Stimulated activated naive CD8-positive, alpha-beta T cell treated with anti-CD3 and anti-CD28 coated beads, Interleukin-15, Interleukin-2, amounts not matched to agents 100 U/mL and 50 U/mL, for 24 hours (primary cell): ENCODE measurements at places on chromosomes 2 and 18.
A peak's percentile ranks its signal among the peaks of the same experiment; 100 is the strongest.

DNA sequence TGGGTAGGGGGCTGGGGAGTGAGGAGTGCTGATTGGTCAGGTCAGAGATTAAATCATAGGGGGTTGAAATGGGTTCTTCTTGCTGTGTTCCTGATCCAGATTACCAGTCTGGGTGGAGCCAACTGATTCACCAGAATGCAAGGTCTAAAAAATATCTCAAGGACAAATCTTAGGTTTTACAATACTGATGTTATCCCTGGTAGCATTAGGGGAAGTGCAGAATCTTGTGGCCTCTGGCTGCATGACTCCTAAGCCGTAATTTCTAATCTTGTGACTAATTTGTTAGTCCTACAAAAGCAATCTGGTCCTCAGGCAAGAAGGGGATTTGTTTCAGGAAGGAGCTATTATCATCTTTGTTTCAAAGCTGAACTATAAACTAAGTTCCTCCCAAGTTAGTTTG, 289.2 kb upstream of the KYNU start:
- DNase-seq: no peak

DNA sequence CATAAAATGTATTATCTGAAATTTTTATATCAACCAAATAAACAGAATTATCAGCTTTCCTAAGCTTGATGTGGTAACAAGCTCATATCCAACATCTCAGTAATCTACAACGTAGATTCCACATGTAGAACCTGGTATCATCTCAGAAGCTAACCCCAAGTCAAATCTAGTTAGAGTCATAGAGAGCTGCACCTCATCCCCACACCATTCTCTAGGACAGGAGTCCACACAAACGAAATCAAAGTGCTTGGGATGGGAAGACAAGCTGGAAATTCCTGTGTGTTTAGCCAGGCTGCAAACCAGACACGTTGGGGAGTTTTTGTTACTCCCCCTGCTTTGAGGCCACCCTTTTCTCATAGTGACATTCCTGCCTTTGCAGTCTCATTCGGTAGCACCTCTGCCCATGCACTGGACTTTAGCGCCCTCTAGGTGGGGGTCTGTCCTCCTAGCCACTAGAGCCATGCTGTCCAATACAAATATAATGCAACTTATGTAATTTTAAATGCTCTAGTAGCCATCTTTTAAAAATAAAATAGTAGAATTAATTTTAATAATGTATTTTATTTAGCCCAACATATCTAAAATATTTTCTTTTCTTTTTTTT, 28.1 kb upstream of the SATB2 start:
- peak; percentile 61 for DNase-seq

DNA sequence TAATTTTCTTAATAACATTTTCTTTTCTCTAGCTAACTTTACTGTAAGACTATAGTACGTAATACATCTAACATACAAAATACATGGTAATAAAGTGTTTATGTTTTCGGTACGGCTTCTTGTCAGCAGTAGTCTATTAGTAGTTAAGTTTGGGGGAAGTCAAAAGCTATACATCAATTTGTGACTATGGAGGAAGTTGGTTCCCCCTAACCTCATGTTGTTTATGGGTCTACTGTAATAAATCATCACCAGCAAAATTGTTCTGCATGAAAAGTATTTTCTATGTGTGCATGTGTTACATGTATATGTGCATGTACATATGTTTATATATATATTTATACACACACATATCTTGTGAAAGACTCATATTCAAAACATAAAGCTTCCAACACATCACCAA, 303.0 kb downstream of the TRIB2 start:
- DNase-seq: no peak

- DNase-seq: peak; percentile 23
These were observed 90.6 kb downstream of the FEZ2 start for GRCh38 chr2:36507408-36507812.

DNA sequence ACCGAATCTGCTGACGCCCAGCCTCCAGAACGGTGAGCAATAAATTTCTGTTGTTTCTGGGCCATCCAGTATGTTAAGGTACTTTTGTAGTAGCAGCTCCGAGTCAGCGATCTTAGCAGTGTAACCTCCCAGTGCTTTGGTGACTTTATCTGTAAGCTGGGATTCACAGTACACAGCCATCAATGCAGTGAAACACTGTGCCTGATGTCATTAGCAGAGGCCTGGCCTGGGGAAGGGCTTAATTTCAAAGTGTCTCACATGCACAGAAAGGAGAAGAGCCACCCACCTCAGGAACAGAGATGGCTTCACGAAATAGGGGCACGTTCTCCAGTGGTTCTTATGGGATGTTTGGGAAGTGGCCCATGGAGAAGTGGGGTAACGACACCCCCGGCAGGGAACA, 281.2 kb downstream of the PHLPP1 start:
- no peak for DNase-seq

DNA sequence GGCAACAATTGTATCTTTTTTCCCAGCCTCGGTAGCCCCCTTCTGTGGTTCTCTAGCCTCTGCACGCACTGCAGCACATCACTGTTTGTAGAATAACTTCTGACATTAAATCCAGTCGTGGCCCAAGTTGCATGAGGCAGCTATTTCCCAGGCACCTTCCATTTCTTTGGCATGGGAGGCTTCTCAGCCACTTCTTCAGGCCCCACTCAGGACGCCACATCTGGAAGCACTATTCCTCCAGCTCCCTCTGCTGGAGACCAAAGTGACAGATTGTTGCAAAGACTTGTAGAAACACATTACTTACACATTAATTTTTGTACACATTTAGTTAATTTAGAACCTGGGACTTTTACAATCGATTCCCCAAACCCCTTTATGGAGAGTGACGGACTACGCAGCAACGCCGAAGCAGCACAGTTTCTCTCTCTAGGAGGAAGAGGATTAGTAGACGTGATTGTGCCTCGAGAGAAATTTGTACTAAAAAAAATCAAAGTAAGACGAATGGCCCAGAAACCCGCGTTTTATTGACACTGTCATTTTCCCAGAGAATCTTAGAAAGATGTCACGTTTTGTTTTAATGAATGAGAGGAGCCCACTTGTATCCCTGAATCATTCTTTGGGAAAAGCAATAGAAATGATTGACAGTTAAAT, 57.8 kb upstream of the RGPD5 start:
- peak; percentile 10 for DNase-seq

- DNase-seq: no peak
These were observed 100.2 kb upstream of the CSRNP3 start for GRCh38 chr2:165369131-165369897.

GRCh38 chr2:1600191-1601066, 143.9 kb downstream of the PXDN start:
- DNase-seq: no peak

GRCh38 chr18:24499814-24500213, 39.4 kb downstream of the HRH4 start:
- no peak for DNase-seq

DNA sequence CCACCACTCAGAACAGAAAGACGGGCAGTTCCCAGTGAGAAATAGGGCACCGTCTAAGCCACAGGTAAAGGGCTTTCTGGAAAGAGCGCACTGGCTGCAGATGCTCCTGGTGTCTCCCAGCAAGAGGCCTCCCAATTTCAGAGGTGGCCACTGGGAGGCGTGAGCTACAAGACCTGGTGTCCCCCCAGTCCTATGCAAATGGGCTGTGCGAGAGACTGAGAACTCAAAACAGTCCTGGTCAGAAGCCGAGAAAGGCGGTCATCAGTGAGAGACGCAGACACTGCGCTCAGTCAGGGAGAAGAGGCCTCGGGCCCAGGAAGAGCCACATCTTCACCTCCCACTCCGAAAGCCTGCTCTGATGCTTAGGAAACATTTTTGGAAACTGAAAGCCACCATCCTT, 179.5 kb downstream of the EIPR1 start:
- no peak for DNase-seq

GRCh38 chr2:160222546-160223283, 22.6 kb upstream of the ITGB6 start:
- no peak for DNase-seq

DNA sequence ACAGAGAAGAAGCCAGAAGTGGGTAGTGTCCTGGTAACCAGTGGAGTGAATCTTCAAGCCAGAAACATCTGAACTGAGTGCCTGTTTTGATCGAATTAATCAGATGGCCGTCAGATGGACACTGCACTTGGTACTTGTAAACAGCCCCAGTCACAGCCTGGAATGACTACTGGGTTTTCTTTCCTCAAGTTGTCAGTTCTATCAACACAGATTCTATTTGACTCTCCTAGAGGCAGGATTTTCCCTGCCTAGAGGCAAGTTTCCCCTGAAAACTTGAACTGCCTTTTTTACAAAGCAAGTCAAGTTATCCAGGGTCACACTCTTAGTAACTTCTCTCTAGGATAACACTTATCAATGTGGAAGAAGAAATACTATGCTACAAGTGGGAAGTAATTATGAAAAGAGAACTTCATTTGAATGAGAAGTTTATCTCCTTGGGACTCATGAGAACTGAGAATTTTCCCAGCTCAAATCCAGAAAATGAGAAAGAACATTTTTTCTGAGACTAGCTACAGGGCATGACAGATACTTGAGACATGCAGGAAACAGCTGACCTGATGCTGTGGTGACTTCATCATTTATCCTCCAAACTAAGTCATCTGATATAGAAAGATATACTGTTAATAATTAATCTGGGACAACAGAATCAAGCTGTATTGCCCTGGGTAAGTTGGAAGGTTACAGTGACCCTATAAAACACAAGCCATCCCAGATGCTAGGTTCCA, 36.0 kb downstream of the SULT1C2 start:
- no peak for DNase-seq

GRCh38 chr18:56028514-56028913, 440.5 kb upstream of the TCF4 start:
- DNase-seq: no peak

GRCh38 chr2:23617167-23617810, 232.3 kb downstream of the KLHL29 start:
- no peak for DNase-seq

DNA sequence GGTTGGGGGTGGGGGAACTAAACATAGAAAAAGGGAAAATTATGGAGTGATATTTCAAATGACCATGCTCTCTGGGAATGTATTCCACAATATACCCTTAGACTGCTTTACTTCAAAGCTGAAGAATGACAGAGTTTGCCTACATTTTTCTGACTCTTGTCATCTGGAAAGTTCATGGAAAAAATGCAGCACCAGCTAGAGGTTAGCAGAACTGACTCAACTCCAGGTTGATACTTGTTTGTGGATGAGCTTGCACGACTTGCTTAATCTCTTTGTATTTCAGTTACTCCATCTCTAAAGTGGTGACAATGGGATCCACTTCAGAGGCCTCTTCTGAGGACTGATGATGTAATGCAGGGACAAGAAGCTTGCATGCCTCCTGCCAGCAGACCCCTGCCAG, 824.0 kb upstream of the ID2 start:
- DNase-seq: no peak

DNA sequence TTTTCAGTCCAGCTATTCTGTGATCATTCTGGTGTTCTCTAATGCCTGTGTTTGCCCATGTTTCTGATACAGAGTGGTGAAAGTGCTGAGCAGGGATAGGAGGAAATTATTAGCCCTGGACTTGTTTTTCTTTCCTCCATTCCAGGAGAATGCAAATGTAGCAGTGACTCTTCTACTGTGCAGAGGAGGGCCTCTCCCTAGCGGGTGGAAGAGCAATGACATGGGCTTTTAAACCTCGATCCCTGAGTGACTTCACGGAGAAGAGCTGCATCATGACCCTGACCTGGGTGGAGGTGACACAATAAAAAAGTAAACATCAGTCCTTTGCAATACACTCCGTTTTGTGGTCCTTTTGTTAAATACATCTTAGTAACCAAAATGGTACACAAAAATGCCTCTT, 68.0 kb upstream of the NETO1 start:
- DNase-seq: no peak
